ENCODE measurements at places on chromosomes 2 and 18. TPM values are rescaled to one million over a fixed set of nuclear protein-coding genes. Genes with fewer than 3 reads are reported as not detected.

RAX gene
- not detected for total RNA-seq

UGT1A5 gene
- total RNA-seq: not detected

ELOA2 gene
- total RNA-seq: not detected

M1AP gene
- 0.26 TPM for total RNA-seq

RBM44 gene
- total RNA-seq: 0.56 TPM

ABHD3 gene
- total RNA-seq: 4.3 TPM

FBXO15 gene
- 0.26 TPM for total RNA-seq

NEU4 gene
- total RNA-seq: not detected

TMEM247 gene
- not detected for total RNA-seq

CNNM4 gene
- total RNA-seq: 1.8 TPM

DPY30 gene
- 53.8 TPM for total RNA-seq

FHOD3 gene
- total RNA-seq: 0.92 TPM

C2orf81 gene
- total RNA-seq: 1.1 TPM

HOXD1 gene
- total RNA-seq: not detected

SMCHD1 gene
- 77.3 TPM for total RNA-seq

TTN gene
- total RNA-seq: 5.6 TPM

C2orf66 gene
- 0.19 TPM for total RNA-seq

ZNF396 gene
- total RNA-seq: 3.0 TPM

KCNJ13 gene
- total RNA-seq: not detected

ST3GAL5 gene
- total RNA-seq: 13.3 TPM

KANSL3 gene
- 23.0 TPM for total RNA-seq

ATAD2B gene
- 14.1 TPM for total RNA-seq

OTOS gene
- total RNA-seq: not detected

TXNL4A gene
- total RNA-seq: 74.0 TPM

SGO2 gene
- total RNA-seq: 6.0 TPM

LRRTM1 gene
- not detected for total RNA-seq

TFCP2L1 gene
- 0.26 TPM for total RNA-seq

C2orf78 gene
- not detected for total RNA-seq

GCA gene
- 9.5 TPM for total RNA-seq
